Left ventricle myocardium superior (tissue), 1 donor: ENCODE measurements at places on chromosomes 11 and 22. TPM values are rescaled to one million over a fixed set of nuclear protein-coding genes. Genes with fewer than 3 reads are reported as not detected.

The OR52I1 gene
- not detected for total RNA-seq

DNA sequence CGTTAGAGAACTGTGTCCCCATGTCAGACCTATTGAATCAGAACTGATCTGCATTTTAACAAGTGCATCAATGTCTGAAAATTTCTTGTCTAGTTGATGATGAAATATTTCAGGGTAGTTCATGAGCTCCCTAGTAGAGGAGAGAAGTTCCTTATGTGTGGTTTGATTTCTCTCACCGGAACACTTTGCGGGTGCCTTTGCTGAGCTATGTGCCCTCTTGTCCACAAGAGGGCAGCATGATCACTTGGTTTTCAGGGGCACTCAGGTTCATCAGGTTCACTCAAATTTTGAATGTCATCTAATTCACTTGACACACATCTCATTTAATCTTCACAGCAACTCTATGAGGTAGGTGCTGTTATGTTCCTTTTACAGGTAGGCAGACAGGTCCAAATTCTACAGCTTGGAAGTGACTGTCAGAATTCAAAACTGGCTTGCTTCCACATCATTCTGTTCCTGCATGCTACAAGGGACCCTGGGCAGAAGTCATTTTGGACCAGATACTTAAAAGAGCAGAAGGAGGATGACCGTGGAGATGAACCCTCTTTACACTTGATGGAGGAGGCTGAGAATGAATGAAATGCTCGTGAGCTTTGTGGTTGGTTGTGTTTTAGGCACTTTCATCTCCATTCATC, 55.6 kb downstream of the P4HA3 start:
- peak; percentile 32 for DNase-seq

- no peak for DNase-seq
Measured at GRCh38 chr22:27157666-27158370, 500.4 kb downstream of the MIAT start.

- DNase-seq: peak; percentile 58
Measured at GRCh38 chr22:25701056-25701780, 40.8 kb upstream of the MYO18B start.

- DNase-seq: no peak
Measured at GRCh38 chr11:64126796-64127195, 39.1 kb downstream of the MACROD1 start.

The CASP1 gene
- 11.3 TPM for total RNA-seq

- DNase-seq: no peak
Measured at GRCh38 chr11:12771875-12772274, 97.7 kb downstream of the TEAD1 start.

The POU2AF2 gene
- not detected for total RNA-seq

The PHOX2A gene
- not detected for total RNA-seq

The TRIM5 gene
- total RNA-seq: 6.8 TPM

GRCh38 chr11:122981388-122982264, at the start of gene BSX:
TSS of gene BSX (minus strand) at chr11:122981834. CDS start at chr11:122981671, 163 bp downstream.
- DNase-seq: peak; percentile 72

GRCh38 chr22:19195796-19196731, 17.5 kb upstream of the SLC25A1 start:
- no peak for DNase-seq

DNA sequence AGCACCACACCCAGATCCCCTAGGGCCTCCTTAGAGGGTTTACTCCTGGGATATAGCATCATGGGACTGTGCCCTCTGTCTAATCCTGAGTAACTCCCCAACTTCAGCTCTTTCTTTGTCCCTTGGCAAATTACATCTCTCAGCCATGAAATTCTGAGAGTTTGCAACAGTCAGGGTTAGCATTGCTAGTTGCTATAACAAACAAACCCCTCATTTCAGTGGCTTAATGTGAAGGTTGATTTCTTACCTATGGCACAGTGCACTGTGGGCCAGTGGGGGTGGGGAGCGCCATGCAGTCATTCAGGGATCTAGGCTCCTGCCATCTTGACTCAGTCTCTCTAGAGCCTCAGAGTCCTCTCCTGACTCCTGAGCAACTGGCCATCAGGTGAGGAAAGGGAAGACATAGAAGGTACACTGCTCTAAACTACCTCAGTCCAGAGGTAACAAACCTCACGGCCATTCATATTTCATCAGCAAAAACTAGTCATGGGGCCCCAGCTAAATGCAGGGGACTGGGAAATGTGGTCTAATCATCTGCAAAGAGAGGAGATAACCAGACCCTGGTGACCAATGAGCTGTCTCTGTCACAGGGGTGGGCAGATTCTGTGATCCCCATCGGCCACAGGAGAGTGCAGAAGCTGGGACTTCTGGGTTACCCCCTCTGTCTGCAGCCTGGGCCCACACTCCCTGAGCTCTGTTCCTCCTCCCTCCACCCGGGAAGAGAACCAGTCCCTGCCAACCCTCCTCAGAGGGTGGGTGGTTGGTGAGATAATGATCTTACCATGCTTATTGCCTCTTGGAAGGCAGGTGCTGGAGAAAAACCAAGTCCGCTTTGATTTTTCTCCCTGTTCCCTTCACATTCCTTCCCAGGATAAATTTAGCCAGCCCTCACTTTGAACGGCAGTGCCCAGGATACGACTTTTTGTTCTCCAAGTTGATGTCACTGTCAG, 17.5 kb downstream of the PRG3 start:
- DNase-seq: no peak

DNA sequence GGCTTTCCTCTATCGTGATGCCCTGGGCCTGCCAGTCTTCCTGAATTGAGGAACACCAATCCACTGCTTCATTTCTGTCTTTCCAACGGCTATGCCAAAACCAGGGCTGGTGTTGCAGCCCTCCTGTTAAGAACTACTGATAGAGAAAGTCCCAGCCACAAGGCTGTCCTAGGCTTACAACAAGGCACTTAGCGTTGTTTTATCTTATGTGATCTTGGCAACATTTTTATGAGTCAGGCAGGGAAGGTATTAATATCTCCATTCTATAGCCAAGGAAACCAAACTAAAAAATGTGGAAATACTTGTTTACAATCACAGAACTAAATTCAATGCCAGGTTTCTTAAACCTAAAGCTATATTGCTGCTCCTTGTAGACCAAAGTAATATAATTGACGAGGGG, 89.9 kb upstream of the AMOTL1 start:
- DNase-seq: no peak

DNA sequence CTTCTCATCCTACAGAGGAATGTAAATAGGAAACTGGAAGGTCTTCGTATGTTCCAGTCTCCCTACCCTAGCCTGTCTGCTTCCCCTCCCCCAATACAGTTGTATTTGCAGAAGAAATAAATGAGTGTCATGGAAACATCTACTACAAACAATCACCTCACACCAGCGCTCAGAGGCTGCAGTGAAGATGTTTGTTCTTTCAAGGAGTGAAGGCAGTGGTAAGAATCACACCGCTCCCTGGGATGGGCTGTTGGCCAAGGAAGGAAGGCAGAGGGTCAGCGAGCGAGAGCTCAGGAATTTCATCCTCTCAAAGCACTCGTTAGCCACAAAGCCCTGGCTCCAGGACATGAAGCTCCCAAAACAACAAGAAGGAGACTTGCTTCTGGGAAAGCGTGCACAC, 1.1 kb upstream of the IGSF9B start:
- no peak for DNase-seq

DNA sequence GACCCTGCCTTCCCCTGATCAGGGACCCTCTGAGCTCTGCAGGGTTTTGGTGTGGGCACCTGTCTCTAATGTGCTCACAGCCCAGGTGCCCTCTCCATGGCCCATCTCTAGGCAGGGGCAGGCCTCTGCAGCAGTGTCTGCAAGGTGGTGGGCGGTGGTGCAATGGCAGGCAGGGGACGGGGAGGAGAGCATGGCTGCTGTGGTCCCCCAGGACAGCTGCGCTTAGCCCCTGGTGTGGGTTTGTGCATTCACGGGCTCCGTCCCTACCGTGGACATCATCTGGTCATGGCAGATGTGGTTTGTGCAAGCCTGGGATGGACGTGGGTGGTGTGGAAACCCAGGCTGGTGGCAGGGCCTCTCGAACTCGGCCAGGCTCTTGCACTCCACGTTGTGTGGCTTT, 443.1 kb downstream of the TBC1D22A start:
- no peak for DNase-seq

- DNase-seq: no peak
Measured at GRCh38 chr11:104033134-104033533, 3.3 kb upstream of the DDI1 start.

DNA sequence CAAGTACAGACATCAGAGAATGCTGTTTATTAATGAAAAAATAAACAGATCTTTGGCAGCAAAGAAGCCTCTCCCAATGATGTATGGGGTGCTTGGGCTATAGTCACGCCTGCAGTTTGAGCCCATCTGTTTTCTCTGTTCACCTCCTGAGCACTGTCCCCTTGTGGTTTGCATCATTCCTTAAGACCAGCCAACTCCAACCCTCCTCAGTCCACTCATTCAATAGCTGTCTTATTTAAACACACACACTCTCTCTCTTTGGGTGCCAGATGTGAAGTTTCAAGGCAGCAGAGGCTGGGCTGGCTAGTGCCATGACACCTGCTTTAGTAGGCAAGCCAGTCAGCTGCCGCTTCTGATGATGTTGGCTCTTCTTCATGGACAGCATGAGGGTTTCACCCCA, 58.1 kb downstream of the POLD3 start:
- DNase-seq: peak; percentile 46

The CFAP300 gene
- total RNA-seq: 0.20 TPM

- no peak for DNase-seq
Measured at GRCh38 chr11:27447288-27448183, 25.1 kb downstream of the LGR4 start.

DNA sequence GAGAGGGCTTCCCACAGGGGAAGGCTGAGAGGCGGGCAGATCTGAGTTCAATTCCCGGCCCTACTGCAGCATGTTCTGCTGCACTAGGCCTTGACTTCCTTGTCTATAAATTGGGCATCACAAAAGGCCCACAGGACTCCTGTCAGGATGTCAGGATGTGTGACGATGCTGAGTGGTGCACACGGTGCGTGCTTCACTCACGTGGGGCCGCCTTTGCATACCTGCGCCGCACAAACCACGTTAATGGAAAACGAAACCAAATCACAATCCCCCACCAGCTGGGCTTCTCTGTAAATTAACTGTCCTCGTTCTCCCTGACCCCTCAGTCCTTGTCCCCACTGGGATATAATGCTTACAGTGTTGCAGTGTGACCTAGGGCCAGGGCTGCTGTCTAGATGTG, 32.3 kb upstream of the TSPAN18 start:
- no peak for DNase-seq

The VSIG10L2 gene
- total RNA-seq: not detected

DNA sequence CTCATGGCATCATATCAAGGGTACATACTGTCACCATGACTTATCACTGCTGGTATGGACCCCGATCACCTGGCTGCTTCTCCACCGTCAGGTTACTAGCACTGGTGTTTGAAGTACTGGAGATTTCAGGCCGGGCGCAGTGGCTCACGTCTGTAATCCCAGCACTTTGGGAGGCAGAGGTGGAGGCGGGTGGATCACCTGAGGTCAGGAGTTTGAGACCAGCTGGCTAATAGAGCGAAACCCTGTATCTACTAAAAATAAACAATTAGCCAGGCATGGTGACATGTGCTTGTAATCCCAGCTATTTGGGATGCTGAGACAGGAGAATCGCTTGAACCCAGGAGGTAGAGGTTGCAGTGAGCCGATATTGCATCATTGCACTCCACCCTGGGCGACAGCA, 82.4 kb upstream of the ANO1 start:
- DNase-seq: no peak

DNA sequence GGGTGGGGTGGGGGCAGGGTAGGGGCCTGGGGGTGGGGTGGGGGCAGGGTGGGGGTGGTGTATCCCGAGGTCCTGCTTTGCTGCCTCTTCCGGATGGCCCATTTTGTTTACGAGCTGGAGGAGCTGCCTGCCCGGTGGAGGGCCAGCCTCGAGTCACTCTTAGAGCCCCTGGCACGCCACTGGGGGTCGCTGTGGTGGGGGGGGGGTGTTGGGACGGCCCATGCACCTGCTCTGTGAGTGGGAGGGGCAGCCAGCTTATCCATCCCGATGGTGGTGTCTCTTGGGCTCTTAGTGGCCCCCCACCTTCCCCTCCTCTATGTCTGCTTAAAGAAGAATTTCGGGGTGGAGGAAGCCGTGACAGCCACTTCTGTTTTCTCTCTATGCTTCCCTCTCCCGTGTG, 24.6 kb downstream of the MRGPRD start:
- no peak for DNase-seq

The PRDX5 gene
- 362 TPM for total RNA-seq

- DNase-seq: peak; percentile 81
Measured at GRCh38 chr11:64854534-64855502, 10.4 kb upstream of the CDC42BPG start.

The OR51B2 gene
- not detected for total RNA-seq

- DNase-seq: no peak
Measured at GRCh38 chr11:110125632-110126031, 32.4 kb downstream of the ZC3H12C start.

The TSPO gene
- total RNA-seq: 119 TPM

- DNase-seq: no peak
Measured at GRCh38 chr11:2312232-2313042, 10.6 kb downstream of the TSPAN32 start.

The SYT13 gene
- total RNA-seq: 6.9 TPM

DNA sequence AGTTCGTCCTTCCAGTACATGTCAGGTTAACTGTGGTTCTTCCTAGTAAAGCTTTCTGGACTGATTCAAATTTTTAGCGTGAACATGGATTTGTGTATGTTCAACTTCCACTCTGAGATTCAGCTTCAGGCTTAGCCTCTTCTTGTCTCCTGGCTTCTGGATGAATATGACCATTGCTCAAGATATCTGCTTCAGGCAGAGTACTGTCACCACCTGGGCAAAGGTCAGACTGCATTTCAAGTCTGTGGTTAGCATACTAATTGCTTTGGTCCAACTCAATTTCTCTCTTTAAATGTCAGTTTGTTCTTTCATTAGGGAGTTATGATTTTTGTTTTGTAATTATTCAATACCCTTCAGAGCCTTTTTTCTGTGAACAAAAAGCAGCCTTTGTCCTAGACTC, 440.0 kb downstream of the NELL1 start:
- no peak for DNase-seq

DNA sequence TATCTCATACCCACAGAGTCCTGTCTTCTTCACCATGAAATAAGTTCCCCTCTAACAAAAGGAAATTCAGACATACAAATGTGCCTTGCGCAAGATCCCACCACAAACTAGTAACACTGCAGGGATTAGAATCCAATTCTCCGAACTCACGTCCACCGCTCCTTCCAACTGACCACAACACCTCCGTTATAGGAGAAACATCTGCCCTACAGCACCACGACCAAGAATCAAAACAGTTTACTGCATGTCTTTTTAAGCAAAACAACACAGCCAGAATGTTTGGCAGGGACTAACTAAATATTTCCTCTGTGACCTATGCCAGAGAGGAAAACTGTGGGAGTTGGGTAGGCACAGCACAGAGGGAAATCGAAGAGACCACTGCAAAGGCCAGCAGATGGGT, 72.7 kb upstream of the AKIP1 start:
- DNase-seq: no peak

DNA sequence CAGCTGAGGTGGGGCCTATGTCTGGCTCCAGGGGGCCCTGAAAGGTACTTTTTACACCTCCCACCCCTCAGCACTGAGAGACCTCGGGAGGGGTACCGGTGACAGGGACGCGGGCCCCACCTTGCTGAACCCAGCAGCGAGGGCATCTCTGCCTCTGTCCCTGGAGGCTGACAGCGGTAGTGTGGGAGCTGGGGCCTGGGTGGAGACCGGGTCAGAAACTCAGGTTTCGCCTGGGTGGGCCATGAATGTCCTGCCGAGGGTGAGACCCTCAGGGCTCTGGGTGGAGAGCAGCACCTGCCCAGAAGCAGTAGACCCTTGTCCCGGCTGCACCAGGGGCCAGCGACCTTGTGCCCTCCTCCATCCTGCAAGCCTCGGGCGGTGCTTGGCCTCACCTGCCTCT, 22.2 kb downstream of the PTDSS2 start:
- no peak for DNase-seq

The ZNRD2 gene
- 25.0 TPM for total RNA-seq

The MGAT3 gene
- 6.3 TPM for total RNA-seq

The SLC22A12 gene
- not detected for total RNA-seq
